Stimulated activated CD4-positive, alpha-beta T cell treated with anti-CD3 and anti-CD28 coated beads, TNF-alpha, amount 100 ng/mL, for 4 hours (primary cell): ENCODE measurements at places on chromosomes 1 and 21.

DNA sequence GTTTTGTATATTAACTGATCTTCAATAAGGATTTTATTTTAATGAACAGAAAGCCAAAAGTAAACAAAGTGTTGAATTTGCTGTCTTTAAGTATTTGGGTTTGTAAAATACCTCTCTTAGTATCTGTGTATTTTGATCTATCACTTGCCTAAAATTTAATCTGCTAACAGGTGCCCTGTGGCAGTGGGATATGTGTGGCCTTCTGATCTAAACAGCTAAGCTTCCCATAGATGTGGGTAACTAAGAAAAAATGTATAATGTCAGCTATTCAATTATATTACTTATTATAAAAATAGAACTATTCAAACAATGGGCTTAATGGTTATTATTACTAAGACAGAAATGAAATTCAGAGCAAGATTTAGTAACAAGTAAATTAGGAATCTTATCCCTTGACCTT is 15.2 kb downstream of the LRRC39 start:
- DNase-seq: no peak

DNA sequence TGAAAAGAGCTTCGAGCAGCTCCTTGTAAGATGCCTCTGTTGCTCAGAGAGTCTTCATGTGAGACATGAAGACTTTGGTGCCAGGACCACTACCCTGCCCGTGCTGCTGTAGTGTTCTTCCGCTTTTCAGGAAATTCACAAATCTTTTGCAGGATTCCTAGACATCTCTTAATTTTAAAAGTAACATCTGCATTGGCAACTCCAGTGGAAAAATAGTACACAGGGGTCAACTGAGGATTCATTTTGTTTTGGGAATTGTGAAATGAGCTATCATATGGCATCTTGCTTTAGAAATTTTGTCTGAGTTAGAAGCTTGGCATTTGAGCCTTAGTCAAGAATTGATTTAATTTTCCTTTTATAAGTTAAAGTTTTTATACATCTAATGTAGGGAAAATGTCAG is 7.2 kb downstream of the PRDM2 start:
- DNase-seq: no peak

DNA sequence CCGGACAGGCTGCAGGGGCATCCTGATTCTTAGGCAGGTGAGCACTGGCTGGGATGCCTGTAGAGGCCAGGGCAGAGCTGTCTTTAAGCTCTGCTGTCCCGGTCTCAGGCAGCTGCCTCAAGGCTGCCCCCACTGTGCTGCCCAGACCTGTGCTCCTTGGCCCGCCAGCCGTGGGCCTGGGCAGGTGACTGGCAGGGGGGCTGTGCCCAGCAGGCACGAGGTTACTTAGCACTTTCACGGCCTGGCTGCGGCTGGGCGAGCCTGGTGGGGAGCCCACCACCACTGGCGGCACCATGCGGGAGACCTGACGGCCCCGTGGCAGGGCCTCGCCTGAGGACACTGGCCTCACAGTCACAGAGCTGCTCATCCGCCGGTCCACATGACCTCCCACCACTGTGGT is 8.2 kb downstream of the CRYBG2 start:
- no peak for DNase-seq

DNA sequence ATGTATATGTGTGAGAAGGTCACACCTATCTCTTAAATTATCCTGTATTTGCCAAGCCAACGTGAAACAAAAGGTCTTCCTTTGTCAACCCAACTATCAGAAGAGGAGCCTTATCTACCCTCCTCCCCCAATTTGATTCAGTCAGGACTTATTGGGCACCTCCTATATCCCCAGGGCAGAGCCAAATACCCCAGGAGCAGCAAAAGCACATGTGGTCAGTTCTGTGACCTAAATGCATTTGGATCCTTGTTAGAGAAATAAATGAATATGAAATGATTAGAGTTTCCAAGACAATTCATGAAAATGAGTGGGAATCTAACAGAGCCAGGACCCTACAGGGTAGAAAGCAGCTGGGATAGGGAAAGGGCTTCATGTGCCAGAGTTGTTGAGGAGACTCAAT is 37.0 kb upstream of the KCND3 start:
- no peak for DNase-seq

- DNase-seq: no peak
Observed at GRCh38 chr1:33768106-33768505, 95.8 kb upstream of the HMGB4 start.

- DNase-seq: no peak
Observed at GRCh38 chr1:112866151-112866550, 89.8 kb downstream of the SLC16A1 start.

- DNase-seq: no peak
Observed at GRCh38 chr21:15240848-15241247, 176.0 kb upstream of the NRIP1 start.

DNA sequence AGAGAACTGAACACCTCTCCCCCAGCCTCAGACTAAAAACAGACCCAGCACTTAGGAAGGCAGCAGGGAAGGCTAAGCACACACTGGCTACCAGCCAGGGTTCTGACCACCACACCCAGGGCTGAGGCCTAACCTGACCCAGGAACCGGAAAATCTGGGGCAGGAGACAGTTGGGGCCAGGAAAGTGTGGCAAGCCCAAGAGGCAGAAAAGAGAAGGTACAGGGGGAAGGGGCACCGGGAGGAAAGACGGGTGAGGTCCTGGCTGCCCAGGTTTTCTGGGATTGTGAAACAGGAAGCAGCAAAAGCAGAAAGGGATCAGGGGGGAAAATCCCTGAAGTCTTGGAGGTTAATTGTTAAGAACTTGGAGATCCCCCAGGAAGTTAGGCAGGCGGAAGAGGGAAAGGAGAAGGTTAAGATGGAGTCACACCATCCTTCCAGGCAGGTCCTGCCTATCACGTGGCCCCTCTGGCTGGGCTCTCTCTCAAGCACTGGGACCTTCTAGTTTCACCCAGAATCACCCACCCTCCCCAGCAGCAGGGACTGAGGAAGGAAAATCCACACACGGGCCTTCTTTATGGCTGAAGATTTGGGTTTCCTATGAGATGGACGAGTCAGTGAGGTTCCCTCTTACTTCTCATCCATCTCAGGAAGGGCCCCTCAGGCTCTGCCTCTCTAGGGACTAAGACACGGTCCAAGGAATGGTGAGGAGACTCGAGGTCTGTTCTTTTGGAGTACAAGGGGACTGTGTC is 2.6 kb downstream of the HDGF start:
- DNase-seq: no peak

GRCh38 chr1:89041119-89041641 is 18.5 kb upstream of the GBP3 start:
- DNase-seq: no peak

DNA sequence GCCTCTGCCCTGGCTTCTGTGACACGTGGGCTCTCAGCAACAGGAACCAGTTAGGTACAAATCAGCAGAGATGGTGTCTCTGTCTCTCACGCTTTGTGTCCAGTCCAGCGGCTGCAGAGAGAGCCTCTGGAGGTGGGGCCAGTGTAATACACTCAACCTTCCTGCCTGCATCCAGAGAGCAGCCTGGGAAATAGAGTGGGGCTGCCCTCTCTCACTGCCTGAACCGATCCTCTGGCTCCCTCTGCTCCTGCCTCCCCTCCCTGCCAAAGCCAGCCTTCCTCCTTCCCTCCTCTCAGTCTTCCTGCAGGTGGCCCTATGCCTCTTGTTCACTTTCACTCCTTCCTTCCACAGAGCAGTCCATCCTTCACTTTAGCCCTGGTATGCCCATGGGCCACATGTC is at the start of gene ZNF648:
TSS of gene ZNF648 (minus strand) at position 119 of the 400 bp plus-strand sequence. CDS start 3,702 bp downstream, outside the sequence.
- DNase-seq: no peak
